ENCODE measurements at places on chromosomes 12 and 14.
A peak's percentile ranks its signal among the peaks of the same experiment; 100 is the strongest.

DNA sequence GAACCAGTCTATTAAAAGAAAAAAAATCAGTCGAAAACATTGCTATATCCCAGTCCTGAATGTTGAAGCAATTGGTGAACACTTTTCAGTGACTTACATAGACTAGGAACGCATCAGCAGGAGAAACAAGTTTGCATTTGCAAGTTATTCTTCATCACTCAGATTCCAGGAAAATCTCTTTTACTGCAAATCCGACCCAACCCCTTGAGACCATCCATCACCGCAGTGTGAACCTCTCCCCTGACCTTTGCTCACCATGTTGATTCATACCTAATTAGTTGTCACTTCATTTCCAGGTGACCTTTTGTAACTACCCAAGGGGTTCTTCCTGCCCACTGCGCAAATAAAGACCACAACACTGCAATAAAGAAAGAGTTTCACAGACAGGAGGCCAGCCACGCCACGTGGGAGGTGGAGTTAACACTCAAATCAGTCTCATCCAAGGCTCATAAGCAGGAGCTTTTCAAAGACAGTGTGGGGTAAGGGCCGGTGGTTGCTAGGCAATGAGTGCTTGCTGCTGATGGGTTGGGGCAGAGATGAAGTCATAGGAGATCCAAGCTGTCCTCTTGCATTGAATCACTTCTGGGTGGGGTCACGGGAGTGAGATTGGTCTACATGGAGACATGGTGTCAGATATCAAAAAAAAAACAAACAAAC, 241.3 kb upstream of the TMEM132C start:
- no peak for DNase-seq

- DNase-seq: no peak
Measured at GRCh38 chr12:75812271-75813018, 219.1 kb downstream of the PHLDA1 start.

- no peak for DNase-seq
Measured at GRCh38 chr12:2020511-2020910, 16.3 kb upstream of the DCP1B start.

- DNase-seq: no peak
Measured at GRCh38 chr14:102162487-102162886, 22.8 kb downstream of the WDR20 start.

- DNase-seq: peak; percentile 37
Measured at GRCh38 chr12:11085419-11085818, 6.7 kb downstream of the TAS2R43 start.

DNA sequence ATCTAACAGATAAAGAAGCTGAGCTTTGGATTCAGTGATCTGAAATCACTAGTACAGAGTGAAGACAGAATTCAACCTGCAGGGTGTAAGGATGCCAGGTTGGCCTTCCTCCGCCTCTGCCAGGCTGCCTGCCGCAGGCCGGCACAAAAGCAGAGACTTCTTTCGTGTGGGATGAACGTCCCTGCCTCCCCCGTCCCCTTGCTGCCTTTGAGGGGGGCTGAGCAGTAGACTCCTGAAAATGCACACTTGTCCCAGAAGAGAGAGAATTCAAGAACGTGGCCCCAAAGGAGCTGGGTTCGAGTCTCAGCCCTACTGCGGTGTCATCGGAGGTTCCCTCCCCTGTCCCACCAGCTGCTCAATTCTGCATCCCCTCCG, 154.3 kb downstream of the BCL11B start:
- DNase-seq: no peak

- DNase-seq: no peak
Measured at GRCh38 chr12:28742791-28743190, 406.3 kb upstream of the FAR2 start.

GRCh38 chr12:3684449-3685051, 68.4 kb downstream of the CRACR2A start:
- DNase-seq: no peak

DNA sequence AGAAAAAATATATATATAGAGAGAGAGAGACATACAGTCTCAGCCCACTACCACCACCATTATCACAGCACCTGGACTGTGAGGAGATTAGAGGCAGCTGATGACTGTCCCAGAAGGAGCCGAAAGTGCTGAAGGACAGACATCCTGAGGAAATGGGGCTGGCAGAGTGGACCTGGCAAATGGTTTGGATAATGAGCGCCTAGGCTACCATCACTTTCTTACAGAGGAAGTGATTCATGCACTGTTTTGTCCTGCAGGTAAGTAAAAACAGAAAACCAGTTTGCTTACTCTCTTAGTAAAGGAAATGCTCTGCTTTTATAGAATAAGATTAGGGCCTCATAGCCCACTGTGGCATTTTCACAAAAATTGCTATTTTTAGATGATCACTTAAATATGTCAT, 28.6 kb upstream of the DNM1L start:
- DNase-seq: no peak

DNA sequence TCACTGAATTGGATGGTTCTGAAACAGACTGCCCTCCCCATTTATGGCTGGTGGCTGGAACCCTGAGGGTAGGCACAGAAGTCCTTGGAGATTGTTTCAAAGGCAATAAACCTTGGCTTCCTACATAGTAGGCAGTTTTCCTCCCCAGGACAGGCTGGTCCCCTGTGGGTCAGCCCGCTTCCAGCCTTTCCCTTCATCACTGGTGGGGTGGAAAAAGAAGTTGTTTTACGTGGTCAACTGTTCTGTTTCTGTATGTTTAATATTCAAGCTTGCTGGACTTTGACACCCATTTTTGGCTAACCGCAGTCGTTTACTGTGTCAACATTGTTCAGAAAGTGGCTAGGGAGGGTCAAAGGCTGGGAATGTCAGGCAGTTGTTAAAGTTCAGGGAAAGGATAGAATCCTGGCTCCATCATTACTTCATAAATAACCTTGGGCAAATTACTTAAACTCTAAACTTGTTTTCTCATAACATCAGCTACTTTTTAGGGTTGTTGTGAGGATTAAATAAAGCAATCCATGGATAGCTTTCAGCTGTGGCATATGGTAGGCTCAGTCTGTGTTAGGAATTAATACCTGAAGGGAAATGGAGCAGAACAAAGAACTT, 2.4 kb downstream of the KLHDC2 start:
- no peak for DNase-seq

GRCh38 chr14:45169906-45170305, 34.2 kb downstream of the FANCM start:
- DNase-seq: no peak

DNA sequence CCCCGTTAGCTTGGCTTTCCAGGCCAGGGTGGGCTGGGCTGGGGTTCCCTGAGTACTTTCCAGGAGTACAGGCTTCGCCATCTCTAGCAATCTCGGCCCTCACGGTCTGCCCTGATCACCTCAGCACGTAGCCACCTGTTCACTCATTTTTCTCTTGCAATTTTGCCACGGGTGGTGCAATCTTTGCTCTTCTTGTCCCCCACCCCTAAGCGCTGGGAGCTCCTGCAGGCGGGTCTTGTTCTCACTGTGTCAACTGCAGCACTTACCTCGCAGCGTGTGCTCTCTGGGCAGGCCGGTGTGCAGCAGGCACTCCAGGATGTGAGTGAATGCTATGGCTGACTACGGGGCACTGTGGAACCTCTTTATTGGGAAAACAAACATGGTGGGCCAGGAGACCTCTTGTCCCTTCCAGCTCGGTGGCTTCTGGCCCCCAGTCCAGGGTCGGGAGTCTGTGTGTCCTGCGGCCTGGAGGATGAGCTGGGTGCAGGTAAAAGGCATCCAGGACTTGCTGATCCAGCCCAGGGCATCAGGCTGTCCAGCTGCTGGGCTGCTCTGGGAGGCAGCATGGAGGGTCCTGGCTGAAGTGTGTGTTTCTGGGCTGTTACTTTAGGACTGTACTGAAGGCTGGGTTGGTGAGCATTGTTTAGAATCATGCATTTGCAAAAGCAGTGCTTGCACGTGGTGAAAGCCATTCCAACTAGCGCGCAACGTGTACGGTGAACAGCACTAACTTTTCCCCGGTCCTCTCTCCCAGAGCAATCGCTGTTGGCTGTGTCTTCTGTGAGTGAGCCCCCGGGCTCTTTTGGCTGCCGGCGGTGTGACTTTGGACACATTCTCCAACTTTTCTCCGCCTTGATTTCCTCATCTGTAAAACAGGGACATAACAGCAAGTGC, 1.5 kb upstream of the ULK1 start:
- no peak for DNase-seq

GRCh38 chr14:36021591-36022320, 154.8 kb downstream of the PTCSC3 start:
- no peak for DNase-seq

DNA sequence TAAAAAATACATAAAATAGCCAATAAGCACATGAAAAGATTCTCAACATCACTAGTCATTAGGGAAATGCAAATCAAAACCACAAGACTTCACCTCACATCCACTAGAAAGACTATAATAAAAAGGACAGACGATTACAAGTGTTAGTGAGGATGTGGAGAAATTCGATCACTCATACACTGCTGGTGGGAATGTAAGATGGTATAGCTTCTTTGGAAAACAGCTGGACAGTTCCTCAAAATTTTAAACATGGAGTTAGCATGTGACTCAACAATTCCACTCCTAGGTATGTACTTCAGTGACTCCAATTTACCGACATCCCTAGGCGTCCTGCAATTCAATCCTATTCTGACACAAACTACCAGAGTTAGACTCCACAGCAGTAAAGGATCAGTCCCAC, 13.7 kb downstream of the TRIM9 start:
- no peak for DNase-seq

DNA sequence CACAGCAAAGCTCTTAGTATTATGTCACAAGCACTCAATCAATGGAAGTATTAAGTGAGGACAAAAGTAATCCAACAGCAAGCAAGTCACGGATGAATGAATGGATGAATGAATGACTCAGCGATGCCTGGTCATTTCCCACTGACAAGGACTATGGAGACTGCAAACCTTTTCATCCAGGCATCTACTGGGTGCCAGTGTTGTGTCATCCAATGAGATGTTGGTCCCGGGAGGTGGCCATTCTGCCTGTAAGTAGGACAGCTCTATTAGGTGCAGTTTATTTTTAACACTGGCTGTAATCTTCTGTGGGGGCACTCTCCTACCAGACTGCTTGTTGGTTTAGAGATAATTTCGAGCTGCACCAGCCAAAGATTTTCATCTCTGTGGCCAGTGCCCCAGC, 39.4 kb downstream of the STAB2 start:
- no peak for DNase-seq

DNA sequence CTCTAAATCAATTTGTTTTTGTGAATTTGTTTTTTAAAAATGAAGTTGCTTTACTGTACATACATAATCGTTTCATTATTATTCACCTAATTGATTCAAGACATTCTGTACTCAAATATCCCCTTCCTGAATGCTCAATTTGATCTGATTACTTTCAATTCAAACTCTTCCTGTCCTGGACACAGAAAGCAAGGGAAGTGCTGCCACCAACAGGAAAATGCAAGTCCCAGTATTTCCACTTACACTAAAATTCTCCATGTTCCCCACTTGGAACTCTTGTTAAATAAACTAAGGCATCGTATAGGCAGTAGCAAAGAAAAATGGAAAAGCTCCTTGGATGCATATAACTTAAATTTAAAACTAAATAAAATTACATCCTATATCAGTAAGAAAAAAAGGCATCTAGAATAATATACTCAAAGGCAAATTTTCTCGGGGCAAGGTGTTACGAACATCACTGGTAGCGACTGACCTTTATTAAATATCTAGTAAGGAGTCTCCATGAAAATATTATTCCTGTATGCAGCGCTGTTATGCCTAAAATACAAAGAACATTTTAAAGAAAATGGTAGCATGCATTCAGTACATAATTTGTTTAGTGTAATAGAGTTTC, 72.0 kb upstream of the DBX2 start:
- no peak for DNase-seq

DNA sequence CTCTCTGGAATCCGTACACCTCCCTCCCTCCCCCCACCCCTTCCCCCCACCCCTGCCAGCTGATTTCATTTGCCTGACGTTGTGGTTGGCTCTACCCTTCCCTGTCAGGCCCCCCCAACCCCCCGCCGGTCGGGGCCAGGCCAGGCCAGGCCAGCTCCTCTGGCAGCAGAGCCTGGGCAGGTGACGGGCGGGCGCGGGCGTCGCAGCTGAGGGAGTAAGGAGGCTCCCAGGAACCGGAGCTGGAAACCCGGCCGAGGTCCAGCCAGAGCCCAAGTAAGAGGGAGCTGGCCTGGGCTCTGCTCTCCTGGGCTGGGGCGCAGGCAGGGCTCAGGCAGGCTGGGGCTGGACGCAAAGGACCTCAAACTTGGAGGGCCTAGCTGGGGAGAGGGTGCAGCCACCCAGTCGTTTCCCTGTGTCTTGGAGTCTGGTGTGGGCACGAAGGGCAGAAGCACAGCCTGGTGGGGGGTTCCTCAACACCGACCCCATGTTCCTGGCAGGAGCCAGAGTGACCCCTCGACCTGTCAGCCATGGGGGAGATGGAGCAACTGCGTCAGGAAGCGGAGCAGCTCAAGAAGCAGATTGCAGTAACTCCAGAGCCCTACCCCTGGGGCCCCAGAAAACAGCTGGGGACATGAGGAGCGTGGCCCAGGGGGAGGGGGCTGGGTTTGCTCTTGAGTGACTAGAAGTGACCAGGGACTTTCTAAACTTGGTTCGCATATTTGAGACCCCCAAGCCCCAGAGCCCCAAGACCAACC, at the start of gene GNB3:
TSS of gene GNB3 (plus strand) at position 165 of the 755 bp plus-strand sequence. CDS start at position 528, 363 bp downstream.
- DNase-seq: no peak

DNA sequence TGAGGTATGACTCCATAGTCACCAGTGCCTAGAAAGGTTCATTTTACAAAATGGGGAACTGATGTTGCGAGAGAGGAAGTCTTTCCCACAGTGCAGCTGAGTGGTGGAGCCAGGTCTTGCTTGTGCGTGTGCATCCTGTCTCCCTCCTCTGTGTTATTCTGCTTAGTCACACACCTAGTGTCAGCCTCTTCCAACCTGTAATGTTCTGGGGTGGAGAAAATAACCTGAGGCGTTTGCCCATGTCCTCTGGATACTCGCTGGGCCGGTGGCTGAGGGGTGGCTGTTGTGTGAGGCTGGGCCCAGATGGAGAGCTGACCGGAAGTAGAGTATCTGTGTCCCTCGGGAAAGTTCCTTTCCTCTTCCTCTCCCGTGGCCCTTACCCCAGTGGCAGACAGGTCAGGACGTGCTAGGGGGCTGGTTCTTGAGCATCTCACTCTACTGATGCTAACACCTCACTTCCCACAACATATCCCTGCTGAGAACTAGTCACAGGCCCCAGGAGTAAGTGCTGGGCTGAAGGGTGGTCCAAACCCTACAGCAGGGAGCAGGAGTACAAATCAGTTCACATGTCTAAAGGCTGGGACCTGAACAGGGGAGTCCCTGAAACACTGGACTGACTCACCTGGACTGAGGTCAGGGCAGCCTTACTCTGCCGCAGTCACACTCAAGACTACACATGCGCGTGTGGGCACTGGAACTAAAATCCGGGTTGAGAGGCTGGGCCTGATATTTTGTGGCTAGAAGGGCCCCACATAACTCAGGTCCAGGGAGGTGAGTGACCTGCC, 7.0 kb downstream of the MLF2 start:
- no peak for DNase-seq
